Mucosa of gallbladder (tissue), 1 donor: ENCODE measurements at places on chromosomes 4 and X. TPM values are rescaled to one million over a fixed set of nuclear protein-coding genes. Genes with fewer than 3 reads are reported as not detected.

- DNase-seq = no peak
Measured at GRCh38 chr4:66556651-66557278, 886.5 kb upstream of the EPHA5 start.

DNA sequence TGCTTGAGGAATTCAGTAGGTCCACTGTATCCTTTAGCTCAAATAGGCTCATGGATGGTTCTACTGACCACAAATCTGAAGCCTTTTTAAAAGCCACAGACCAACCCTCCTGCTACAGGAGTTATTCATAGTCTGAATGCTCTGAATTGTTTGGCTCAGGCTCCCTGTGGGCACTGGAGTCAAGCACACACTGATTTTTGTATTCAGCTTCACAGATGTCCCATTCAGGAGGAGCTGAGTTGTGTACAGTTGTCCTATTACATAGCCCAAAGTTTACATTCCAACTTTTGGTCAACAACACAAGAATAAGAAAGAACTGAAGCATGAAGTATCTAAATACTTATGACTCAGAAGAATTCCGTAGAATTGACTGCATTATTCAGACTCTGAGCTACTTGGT, 243.9 kb downstream of the UNC5C start:
- no peak for DNase-seq

GRCh38 chr4:59650861-59651260, 1549.3 kb upstream of the ADGRL3 start:
- no peak for DNase-seq

- no peak for DNase-seq
Measured at GRCh38 chrX:11756354-11757318, 1.4 kb upstream of the MSL3 start.

The ATP2B3 gene
- total RNA-seq = not detected

The QRFPR gene
- 0.17 TPM for total RNA-seq

The XK gene
- total RNA-seq = 2.8 TPM

DNA sequence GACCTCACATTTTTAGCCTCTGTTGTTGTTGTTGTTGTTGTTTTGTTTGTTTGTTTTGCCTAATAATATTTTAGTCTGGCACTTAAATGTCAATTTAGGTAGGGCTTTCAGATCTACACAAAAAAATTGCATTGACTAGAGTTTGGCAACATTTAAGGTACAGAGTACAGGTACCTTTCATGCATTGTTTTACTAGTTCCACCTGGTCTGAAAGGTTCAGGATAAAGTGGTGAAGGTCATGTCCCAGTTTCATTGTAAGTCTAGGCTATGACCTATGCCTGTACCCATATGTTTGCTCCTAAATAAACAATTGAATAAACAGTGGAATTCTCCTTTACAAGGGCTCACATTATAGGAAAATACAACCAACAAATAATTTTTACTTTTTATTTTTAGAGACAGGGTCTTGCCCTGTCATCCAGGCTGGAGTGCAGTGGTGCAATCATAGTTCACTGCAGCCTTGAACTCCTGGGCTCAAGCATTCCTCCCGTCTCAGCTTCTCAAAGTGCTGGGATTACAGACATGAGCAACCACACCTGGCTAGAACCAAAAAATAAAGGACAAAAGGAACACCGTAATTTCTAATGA, 13.8 kb downstream of the RNF128 start:
- DNase-seq = no peak

DNA sequence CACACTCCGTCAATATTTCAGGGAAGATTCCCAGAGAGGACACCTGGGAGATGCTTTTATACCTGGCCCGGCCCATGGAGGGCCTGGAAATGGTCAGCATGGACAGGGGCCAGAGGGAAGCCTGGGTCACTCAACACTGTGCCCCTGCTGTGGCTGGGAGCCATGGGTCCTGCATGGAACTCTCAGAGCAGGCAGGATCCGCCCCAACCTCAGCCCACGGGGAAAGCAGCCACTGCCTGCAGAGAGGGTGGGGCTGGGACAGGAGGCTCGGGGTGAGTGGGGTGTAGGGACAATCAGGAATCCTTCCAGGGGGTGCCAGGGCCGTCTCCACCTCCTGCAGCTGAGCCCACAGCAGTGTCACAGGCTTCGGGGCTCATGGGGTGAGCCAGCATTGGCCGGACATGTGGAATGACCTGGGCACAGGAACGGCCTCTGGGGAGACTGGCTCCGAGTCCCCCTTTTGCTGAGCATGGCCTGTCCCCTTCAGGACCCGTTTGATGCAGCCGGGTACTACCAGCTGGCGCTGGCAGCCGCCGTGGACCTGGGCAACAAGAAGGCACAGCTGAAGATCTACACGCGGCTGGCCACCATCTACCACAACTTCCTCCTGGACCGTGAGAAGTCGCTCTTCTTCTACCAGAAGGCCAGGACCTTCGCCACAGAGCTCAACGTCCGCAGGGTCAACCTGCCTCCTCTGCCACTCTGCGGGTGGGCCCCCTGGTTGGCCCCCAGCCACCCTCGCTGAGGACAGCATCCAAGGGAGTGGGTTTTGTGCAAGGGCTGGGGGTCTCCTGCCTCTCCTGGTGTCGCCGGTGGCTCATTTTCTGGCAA, 29.1 kb upstream of the HTRA3 start:
- DNase-seq = no peak

The TLR2 gene
- total RNA-seq = 21.6 TPM

- no peak for DNase-seq
Measured at GRCh38 chrX:49725401-49725800, 29.6 kb upstream of the PAGE1 start.

The PARM1 gene
- total RNA-seq = 92.3 TPM

GRCh38 chr4:88792821-88793220, 95.2 kb upstream of the NAP1L5 start:
- DNase-seq = no peak

The NPY5R gene
- 0.23 TPM for total RNA-seq

The ZNF732 gene
- not detected for total RNA-seq

The RIBC1 gene
- total RNA-seq = 2.6 TPM

GRCh38 chr4:78863254-78863869, 75.9 kb downstream of the PAQR3 start:
- no peak for DNase-seq

The ARSJ gene
- 21.6 TPM for total RNA-seq

The GLRA3 gene
- not detected for total RNA-seq

DNA sequence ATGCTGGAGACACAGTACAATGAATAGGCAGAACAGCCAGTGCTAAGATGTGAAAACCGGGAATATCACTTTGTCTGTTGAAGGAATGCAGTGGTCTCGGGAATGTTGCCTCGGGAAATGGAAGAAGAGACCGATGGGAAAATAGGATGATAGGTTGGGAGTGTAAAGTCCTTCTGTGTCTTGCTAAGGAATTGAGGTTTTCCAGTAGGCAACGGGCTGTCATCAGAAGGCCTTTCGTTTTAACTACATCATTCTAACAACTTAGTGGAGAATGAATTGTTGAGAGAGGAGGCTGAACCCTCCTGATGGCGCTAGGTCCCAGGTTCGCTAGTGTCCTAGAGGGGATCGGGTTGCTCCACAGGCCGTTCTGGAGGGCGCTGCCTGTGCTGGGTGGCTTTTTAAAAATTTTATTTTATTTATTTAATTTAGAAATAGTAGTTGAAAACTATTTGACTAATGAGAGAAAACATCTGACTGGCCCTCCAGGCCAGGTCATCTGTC, 730 bp downstream of the VBP1 start:
- no peak for DNase-seq

DNA sequence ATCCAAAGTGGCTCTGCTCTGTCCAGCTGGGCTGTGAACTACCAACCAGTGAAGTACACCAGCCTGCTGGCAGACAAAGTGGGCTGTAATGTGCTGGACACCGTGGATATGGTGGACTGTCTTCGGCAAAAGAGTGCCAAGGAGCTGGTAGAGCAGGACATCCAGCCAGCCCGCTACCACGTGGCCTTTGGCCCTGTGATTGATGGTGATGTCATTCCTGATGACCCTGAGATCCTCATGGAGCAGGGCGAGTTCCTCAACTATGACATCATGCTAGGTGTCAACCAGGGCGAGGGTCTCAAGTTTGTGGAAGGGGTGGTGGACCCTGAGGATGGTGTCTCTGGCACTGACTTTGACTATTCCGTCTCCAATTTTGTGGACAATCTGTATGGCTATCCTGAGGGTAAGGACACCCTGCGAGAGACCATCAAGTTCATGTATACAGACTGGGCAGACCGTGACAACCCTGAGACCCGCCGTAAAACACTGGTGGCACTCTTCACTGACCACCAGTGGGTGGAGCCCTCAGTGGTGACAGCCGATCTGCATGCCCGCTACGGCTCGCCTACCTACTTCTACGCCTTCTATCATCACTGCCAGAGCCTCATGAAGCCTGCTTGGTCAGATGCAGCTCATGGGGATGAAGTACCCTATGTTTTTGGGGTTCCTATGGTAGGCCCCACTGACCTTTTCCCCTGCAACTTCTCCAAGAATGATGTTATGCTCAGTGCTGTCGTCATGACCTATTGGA, 22.6 kb downstream of the NLGN3 start:
- DNase-seq = no peak

DNA sequence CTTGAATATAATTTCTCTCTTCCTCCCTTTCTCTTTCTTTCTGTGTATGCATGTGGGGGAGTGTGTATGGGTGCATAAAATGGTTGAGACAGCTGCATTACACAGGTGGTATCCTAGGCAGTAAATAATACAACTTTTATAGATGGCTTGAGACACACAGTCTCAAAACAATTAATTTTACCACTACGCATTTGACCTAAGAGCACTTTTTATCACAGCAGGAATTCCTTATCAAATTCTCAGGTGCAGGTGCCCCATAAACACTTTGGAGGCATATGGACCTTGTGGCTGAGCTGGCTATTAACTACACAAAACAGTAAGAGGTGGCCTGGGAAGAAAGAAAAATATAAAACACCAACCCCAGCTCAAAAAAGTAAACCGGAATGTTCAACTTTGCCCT, 91.3 kb downstream of the RASGEF1B start:
- DNase-seq = no peak

DNA sequence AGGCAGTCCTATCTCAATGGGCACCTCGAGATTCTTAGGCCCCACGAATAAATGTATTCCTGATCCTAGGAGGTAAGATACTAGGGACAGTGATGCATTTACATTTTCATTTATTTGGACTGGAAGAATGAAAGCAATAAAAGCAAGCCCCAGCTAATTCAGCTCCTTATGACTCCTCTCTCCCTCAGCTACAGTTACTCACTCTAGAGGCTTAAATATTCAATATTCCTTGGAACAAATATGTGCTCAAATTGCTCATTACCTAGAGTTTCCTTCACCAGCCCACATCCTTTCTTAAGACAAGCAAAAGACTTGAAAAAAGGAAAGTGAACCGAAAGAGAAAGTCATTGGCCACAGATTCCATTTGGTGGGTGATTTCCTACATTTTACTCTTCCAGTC, 13.9 kb downstream of the PAGE2 start:
- no peak for DNase-seq

DNA sequence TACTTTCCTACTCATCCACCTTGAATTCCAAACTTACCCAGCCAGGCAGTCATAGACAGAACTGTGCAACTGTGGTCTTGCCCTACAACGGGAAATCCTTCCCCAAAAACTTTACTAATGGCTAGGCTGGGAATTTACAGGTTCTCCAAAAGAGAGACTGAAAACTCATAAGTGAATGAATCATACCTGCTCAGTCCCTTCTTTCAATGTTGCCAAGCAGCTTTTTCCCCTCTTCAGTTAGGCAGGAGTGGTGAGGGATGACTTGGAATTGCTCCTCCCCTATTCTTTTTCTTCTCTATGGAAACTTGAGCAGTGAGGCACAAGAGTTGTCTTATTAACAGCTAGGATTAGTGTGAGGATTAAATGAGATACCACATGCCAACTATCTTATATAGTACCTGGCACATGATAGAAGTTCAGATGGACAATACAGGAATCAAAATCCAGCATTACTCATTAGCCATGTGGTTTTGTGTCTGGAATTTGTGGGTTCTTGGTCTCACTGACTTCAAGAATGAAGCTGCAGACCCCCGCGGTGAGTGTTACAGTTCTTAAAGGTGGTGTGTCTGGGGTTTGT, 105.9 kb downstream of the TEX13A start:
- DNase-seq = no peak

The XG gene
- 3.9 TPM for total RNA-seq

GRCh38 chr4:921830-922331, 10.2 kb downstream of the GAK start:
- no peak for DNase-seq
